ENCODE measurements at places on chromosomes 1 and 21.

GRCh38 chr1:226181996-226182714 is 4.4 kb downstream of the ACBD3 start:
- peak; percentile 11 for DNase-seq

DNA sequence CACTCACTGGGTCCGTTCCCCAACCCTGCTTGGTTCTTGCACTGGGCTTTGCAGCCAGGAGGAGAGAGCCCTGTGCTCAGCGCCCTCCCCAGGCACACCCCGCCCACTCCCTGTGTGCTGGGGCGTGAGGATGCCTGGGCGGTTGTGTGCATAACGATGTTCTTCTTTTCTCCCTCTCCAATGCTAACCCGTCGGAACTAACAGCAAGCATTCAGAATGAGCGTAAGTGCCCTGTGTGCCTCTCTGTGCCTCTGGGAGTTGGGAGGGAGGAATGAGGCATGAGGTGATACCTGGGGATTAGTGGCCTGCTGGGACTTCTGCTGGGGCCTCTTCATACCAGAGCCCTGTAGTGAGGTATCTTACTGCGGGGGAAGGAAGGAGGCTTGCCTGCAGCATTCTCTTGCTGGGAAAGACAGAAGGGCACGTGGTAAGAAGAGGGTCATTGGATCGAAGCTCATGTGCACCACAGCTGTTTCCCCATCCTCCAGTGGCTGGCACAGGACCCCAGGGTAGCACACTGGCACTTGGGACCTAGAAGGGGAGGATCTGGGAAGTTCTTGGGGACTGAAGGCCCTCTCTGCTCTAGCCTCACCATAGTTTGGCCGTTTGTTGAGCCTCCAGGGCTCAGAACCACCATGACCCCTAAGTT is 79.8 kb downstream of the NFASC start:
- no peak for DNase-seq

DNA sequence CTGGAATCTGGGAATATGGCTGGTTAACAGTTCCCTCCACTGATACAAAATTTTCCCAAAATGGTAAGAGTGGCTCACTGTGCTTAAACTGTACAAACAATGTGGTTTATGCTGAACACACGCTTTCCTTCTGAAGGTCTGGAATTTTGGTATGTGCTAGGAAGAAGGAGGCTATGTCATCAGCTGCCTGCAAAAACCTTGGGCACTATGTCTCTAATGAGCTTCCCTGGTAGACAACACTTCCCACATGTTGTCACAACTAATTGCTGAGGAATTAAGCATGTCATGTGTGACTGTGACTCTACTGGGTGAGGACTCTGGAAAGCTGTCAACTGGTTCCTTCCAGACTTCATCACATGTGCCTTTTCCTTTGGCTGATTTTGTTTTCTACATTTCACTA is 29.2 kb downstream of the IPP start:
- no peak for DNase-seq

- no peak for DNase-seq
Measured at GRCh38 chr1:67838180-67838910, 5.1 kb upstream of the GNG12 start.

DNA sequence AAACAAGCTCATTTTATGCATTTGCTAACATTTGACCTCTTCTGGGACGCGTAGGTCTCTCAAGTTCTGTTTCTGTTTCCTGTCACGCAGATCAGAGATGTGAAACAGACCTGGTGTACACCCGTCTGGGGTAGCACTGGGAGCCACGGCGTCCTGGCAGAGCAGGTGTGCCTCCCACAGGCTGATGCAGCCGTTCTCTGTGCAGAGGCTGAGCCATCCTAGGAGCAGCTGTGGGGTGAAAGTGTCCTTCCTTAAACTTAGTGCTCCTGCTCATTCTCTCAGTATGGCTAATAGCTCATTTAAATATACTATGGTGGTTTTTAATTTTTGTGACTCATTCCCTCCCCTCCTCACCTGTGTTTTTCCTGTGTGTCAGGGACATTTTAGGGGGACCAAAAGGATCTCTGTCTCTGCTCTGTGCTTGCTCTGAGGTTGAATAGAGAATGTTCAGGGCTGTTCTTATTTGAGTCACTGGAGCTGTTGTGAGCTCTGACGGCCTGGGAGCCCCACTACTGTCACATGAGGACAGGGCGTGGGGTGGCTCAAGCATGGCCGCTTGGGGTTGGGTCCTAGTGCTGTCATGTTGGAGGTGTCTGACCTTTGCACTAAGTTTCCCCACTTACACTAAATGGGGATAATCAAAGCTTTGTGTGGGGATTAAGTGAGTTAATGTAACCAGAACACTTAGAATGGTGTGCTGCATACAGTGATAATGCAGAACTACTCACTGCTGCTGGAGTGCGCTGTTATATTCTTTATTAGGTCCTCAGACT is 43.0 kb downstream of the GALNT2 start:
- no peak for DNase-seq

GRCh38 chr1:196317535-196318522 is 290.4 kb downstream of the KCNT2 start:
- DNase-seq = peak; percentile 56

- DNase-seq = peak; percentile 66
Measured at GRCh38 chr1:76764638-76765454, 102.4 kb upstream of the ST6GALNAC5 start.

DNA sequence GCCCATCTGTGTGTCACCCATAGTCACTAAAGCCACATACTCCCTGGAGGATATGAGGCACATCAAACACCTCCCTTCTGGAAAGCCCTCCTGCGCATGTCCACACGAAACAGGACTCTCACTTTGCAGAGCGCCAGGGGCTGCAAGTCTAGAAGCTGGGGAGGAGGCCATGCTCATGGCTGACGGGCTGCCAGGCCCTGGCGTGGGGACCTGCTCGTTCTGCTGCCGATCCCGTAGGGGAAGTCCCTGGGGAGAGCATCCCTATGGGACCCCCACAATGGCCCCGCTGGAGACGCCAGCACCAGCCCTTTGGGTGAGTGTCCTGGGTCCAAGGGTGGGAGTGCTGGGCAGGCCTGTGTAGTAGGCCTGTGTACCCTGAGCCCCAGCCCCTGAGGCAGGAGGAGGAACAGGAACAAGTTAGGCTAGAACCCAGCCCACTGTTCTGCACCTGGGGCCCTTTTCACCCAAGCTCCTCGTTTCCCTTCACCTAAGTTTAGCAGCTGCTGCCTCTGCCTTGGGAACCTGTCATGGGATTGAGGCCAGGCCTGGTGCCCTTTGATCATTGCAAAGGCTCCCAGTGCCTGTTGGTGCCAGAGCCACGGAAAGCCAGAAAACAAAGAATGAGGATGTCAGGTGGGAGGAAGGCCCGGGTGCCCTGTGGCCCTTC is 9.9 kb downstream of the FAM3B start:
- no peak for DNase-seq

DNA sequence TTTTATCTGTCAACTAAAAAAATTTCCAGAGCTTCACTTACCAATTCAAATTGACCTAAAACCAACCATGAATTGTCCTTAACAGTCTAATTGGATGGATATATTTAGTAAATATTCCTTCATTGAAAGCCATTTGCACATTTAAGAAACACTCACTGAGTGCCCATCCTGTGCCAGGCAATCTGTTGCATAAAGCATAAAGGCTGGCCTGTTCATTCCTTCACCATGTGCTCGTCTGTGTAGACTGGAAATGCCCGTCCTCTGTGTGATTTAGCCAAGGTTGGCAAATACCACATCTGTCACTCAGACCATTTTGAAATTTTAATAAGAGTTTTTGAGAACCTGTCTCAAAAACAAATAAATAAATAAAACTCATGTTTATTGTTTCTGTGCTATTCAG is 57.1 kb downstream of the ZNF684 start:
- DNase-seq = no peak

DNA sequence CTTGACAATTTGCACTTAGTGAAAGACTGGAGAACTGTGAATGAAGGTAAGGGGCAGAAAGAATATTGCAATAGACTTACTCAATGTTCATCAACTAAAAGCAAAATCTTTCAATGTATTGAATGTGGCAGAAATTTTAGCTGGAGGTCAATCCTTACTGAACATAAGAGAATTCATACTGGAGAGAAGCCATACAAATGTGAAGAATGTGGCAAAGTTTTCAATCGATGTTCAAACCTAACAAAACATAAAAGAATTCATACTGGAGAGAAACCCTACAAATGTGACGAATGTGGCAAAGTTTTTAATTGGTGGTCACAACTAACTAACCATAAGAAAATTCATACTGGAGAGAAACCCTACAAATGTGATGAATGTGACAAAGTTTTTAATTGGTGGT is 80.7 kb downstream of the JMJD4 start:
- DNase-seq = no peak

GRCh38 chr1:46580140-46580903 is 23.7 kb downstream of the MKNK1 start:
- DNase-seq = no peak

GRCh38 chr1:230327892-230328284 is 98.2 kb downstream of the PGBD5 start:
- DNase-seq = no peak

DNA sequence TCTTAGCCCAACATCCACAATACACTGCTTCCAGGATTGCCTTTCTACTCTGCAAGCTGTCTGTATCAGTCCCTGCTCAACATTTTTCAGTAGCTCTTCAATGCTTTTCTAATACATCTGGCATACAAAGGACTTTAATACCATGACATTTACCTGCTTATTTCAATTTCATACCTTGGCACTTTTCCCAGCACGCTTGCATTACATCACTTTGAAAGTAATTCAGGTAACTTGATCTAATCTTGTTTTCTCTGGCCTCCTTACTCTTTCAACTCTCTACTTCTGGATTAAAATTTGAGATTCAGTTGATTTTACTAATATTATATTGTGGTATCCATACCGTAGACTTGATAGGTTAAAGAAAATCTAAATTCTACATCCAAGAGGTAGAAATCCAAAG is 103.0 kb downstream of the PTGS2 start:
- no peak for DNase-seq

GRCh38 chr21:42193721-42194120 is 25.2 kb upstream of the ABCG1 start:
- no peak for DNase-seq

DNA sequence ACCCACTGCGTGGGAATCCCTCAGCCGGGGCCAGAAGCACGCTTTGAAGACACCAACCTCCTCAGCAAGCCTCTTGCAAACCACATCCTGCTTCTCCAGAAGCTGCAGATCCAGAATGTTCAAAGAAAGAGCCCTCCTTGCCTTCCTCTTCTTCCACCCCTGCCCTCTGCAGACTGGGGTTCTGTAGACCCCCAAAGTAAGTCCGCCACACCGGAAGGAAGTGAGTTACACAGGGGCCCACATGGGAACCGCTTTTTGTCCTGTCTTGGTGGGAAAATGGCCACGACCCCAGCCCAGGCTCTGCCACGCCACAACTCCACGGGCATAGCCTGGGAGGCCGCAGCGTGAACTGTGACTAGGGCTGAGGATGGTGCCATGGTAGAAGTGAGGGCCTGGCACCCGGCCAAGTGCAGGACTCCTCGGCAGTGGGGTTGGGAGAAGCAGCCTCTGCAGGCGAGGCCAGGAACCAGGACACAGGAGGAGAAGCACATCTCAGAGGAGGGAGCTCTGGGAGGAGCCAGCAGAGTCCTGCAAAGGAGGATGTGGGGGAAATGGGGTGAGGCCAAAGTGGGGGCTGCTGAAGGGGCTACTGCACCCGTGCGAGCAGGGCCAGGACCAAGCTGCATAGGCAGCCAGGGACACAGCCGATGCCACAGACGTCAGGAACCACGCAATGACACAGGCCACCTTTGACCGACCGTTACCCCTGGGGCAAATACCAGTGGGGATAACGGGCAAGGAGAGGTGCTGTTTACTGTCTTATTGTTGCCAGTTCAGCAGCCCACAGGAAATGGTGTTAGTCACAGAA is 30.9 kb downstream of the PDE9A start:
- no peak for DNase-seq

GRCh38 chr1:204093781-204094180 is 20.9 kb downstream of the SOX13 start:
- DNase-seq = no peak

DNA sequence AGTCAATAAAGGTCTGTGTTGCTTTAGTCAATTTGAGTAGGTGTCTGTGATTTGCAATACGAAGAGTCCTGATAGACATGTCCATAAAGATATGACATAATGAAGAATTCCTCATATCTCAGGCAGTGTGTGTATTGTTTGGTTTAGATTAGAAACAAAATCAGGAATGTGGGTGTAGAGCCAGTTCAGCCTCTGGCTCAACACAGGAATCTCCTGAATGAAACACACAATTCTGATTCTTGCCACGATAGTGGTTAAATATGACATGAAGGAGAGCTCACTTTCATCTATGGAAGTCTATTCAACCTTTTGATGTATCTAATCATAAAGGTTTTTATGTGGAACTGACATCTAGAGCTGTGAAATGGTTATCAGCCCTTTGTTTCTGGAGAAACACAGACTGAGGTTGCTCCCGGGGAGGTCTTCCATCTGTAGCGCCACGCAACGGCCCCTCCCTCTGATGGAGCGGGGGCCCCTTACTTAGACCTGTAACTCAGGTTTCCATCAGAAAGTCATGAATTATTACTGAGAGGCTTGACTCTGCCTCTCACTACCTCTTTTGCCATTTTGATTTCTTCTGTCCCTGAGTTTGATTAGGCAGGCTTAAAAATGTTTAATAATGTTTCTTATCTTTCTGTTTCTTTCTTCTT is 19.5 kb downstream of the TSPAN2 start:
- no peak for DNase-seq

DNA sequence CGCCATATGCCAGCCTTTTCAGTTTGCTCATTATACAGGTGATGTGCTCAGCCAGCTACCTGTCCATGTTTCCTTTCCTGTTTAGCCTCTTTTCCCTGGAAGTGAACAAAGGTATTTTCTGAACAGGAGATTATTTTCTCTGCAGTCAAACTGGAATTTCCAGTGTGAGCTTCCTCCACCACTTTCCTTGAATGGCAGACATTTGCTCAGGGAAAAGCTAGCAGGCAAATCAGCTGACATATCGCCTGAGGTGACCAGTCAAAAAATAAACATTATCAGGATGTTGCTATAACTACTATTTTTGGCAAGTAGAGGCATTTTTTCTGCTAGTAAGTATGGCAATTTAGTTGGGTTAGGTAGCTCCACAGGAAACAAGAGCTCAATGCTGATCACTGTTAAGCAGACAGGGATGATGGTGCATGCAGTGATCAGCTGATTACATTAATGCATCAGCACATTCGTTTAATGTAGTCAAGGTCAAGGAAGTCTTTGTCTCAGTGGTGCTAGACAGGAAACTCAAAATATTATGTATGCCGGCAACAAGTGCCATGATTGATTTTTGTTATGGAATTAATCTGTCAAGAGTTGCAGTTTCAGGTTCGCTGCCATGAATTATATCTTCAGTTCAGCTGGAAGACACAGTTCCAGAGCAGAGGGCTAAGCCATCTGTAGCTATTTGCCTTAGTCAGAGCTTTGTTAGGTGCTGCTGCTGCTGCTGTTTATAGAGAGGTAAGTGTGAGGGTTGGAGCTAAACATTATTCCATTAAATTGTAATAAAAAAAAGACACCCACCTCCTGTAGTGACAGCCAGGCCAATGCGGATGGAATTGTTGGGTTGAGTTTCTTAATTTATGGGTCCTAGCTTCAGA is 179.7 kb upstream of the ST6GALNAC5 start:
- DNase-seq = peak; percentile 13

DNA sequence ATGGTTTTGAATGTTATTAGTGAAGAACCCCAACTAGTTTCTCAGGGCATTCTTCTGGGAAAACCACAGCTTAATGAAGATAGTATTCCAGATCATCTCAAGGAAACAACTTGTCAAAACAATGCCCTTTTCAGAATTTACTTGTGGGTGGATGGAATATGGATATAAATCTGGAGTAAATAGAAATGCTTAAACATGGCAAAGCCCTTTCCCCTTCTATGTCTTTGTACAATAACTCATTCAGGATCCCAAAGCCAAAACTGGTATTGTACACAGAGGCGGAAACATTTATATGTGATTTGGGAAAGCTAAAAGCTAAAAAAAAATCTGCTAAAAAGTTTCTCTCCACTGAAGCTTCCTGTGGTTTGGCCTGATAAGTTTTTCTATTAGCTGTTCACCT is 55.5 kb upstream of the RGS5 start:
- DNase-seq = no peak

Measured in NCI-H1694 treated with DMSO at 0.1 percent for 48 hours (cell line).